Fibroblast of mammary gland (primary cell): ENCODE measurements at places on chromosomes 2 and 18.

- peak; percentile 48 for DNase-seq
Observed at GRCh38 chr2:54522624-54523281, 66.6 kb downstream of the SPTBN1 start.

DNA sequence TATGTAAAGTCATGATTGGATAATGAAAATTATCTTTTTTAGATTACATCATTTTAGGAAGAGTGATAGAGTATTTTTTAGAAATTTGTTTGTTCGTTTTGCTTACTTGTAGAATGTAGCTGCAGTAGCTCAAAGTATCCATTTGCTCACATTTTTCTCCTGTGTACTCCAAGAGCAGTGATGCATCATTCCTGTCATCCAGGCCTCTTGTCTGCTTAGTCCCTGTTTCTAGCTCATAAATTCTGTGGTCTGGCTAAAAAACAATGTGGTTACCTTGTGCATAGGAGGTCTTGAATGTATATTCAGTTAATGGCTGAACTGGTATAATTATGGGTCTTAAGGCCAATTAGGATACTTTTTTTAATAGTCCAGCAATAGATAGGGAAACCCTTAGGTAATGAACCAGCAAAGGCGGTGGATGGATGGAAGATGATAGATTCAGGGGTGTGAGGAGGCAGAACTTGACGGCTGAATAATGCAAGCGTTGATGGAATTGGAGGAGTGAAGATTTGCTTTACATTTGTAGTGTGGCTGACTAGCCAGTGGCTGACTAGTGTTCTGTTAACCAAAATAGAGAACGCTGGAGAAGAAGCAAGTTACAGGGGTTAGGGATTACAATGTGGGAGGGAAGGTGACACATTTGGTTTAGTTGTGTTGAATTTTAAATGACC, 145.0 kb downstream of the ZNF407 start:
- DNase-seq = peak; percentile 41

GRCh38 chr18:51668101-51668500, 470.6 kb upstream of the MEX3C start:
- DNase-seq = peak; percentile 43

- DNase-seq = no peak
Observed at GRCh38 chr2:223786943-223787342, 50.4 kb downstream of the AP1S3 start.

DNA sequence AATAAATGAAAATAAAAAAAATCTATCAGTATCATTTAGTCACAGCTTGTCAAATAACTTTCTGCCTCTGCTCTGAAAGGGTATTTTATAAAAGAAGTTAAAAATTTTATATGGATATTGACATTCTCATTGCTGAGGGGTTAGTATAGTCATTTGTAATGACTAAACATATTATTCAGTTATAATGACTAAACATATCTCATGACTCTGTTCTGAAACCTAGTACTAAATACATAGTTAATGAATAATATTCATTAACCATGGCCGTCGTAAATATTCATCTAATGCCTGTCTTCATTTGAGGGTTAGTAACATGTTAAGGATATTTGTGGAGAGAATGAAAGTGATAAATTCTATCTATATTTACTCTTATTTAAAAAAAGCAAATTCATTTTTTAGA, 69.1 kb upstream of the MAP4K3 start:
- DNase-seq = no peak

DNA sequence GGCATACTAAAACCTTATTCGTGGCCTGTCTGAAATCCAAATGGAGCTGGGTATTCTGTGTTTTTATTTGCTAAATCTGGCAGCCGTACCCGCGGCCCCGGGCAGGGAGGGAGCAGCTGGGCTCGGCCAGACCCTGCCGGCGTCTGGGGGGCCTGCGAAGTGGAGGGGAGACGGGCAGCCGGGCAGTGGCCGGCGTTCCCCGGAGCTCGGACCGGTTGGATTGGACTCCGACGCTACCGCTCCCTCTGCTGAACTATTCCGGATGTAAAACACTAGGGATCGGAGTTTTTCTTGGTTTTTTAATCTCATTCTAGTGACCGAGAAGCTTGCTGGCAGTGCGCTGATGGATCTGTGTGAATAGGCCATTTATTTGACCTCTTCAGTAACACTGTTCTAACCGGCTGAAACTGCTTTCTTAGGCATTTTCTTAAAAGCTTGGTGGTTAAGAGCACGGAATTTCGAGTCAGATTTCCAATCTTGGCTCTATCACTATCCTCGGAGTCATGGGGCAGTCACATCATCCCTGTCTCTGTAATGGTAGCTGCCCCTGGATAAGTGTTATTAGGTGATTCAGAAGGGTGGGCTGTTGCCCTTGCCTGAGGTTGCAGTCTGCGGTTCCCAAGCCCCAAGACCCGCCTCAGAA, 694 bp downstream of the UNC50 start:
- peak; percentile 63 for DNase-seq

DNA sequence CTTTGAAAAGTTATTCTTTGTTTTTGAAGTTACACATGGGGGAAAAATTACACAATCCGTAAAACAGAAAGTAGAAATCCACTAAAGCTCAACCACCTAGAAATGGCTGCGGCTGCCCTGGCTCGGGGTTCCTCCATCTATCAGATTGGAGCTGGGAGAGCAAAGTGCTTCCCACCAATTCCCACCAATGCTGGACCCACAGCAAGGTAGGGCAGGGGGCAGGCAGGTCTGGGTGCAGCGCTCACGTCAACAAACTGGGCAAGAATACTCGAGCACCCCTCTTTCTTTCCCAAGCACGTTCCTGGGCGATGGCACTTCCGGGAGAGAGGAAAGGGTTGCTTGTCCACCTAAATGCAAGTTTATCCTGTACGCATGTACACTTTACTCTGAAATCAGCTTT, 217.6 kb downstream of the NDUFA10 start:
- no peak for DNase-seq

DNA sequence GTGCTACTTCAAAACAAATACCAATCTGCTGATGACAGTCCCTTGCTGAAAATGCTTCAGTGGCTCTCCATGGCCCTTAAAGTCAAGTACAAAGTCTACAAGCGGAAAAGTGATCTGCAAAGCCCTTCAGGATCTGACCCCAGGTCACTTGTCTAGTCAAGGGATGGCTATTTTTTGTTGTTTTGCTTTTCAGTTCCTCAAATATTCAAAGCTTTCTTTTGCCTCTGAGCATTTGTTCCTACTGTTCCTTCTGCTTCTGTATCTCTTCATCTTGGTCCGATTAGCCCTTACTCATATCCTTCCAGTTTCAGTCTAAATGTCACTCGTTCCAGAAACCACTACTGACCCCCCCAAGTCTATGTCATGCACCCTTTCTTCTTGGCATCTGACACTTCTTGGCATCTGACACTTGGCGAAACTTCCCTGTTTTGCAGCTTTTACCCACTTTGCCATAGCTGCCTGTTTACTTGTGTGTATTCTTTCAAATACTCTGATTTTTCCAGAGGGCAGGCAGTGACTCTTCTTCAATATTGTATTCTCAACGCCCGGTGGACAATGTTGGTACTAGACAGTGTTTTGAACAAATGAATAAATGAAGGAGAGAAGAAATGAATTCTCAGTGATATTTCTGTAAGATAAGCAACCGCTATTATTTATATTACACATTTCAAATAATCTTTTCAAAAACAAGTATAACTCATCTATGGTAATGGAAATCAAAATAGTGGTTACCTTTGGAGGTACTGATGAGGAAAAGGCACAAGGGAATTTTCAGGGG, 175.9 kb upstream of the FN1 start:
- no peak for DNase-seq
